ENCODE measurements at places on chromosomes 7 and 10. TPM values are rescaled to one million over a fixed set of nuclear protein-coding genes. Genes with fewer than 3 reads are reported as not detected.

GRCh38 chr7:43215061-43215460 is 102.6 kb downstream of the HECW1 start:
- DNase-seq: no peak

Gene ZNF248
- total RNA-seq: 25.6 TPM

GRCh38 chr10:95233377-95234034 is 39.5 kb downstream of the ACSM6 start:
- no peak for DNase-seq

GRCh38 chr7:124893140-124893827 is 36.3 kb downstream of the POT1 start:
- DNase-seq: no peak

Gene COMMD3
- 13.6 TPM for total RNA-seq
